Retina (tissue), 1 donor: ENCODE measurements at places on chromosomes 12 and 14.

DNA sequence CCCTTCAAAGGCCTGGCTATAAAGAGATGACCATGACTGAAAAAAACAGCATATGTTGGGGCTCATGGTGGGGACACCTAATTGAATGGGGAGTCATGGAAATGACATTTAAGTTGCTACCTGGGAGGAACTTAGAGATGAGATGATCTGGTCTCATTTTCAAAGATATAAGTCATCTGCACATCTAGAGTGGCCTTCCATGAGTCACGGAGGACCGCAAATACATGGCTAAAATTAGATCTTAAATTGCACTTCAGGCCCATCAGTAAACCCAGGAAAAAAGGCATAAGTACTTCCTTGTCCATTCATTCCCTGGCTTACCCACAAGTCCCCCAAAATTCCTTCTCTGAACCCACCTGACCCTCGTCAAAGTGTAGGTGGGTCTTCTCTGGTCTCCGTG lies 53.4 kb downstream of the SPTB start:
- no peak for DNase-seq

DNA sequence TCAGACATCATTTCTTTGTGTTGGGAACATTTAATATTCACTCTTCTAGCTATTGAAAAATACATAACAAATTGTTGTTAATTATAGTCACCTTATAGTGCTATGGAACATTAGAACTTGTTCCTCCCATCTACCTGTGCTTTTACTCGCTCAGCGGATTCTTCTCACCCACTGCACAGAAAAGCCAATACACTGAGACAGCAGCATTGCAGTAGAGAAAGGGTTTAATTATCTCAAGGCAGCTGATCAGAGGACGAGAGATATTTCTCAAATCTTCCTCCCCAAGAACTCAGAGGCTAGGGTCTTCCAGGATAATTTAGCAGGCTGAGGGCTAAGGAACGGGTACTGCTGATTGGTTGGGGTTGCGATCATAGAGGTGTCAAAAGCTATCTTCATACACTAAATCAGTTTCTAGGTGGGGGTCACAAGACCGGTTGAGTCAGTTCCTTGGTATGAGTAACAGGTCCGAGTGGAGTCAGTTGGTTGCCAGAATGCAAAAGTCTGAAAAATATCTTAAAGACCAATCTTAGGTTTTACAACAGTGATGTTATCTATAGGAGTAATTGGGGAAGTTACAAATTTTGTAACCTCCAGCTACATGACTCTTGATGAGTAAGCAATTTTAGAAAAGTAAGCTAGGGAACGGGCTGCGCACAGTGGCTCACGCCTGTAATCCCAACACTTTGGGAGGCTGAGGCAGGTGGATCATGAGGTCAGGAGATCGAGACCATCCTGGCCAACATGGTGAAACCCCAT lies 173.1 kb downstream of the FBXL14 start:
- DNase-seq: no peak

GRCh38 chr14:31543969-31544799 lies 17.0 kb upstream of the NUBPL start:
- no peak for DNase-seq

DNA sequence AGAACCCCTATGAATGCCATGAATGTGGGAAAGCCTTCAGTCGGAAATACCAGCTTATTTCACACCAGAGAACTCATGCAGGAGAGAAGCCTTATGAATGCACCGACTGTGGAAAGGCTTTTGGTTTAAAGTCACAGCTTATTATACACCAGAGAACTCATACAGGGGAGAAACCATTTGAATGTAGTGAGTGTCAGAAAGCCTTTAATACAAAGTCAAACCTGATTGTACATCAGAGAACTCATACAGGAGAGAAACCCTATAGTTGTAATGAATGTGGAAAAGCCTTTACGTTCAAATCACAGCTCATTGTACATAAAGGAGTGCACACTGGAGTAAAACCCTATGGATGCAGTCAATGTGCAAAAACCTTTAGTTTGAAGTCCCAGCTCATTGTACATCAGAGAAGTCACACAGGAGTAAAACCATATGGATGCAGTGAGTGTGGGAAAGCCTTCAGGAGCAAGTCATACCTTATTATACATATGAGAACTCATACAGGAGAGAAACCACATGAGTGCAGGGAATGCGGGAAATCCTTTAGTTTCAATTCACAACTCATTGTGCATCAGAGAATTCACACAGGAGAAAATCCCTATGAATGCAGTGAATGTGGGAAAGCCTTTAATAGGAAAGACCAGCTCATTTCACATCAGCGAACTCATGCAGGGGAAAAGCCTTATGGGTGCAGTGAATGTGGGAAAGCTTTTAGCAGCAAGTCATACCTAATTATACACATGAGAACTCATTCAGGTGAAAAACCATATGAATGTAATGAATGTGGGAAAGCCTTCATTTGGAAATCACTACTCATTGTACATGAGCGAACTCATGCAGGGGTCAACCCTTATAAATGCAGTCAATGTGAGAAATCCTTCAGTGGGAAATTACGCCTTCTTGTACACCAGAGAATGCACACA lies 22.3 kb downstream of the ZNF268 start:
- DNase-seq: peak; percentile 6

- DNase-seq: no peak
These were observed 366.4 kb downstream of the IPO8 start for GRCh38 chr12:30329281-30329680.

GRCh38 chr12:70854138-70854537 lies 66.4 kb downstream of the PTPRR start:
- DNase-seq: no peak

DNA sequence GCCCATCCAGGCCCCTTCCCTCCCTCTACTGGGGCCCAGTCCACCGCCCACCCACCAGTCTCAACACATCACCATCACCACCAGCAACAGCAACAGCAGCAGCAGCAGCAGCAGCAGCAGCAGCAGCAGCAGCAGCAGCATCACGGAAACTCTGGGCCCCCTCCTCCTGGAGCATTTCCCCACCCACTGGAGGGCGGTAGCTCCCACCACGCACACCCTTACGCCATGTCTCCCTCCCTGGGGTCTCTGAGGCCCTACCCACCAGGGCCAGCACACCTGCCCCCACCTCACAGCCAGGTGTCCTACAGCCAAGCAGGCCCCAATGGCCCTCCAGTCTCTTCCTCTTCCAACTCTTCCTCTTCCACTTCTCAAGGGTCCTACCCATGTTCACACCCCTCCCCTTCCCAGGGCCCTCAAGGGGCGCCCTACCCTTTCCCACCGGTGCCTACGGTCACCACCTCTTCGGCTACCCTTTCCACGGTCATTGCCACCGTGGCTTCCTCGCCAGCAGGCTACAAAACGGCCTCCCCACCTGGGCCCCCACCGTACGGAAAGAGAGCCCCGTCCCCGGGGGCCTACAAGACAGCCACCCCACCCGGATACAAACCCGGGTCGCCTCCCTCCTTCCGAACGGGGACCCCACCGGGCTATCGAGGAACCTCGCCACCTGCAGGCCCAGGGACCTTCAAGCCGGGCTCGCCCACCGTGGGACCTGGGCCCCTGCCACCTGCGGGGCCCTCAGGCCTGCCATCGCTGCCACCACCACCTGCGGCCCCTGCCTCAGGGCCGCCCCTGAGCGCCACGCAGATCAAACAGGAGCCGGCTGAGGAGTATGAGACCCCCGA lies 6.8 kb upstream of the RNU7-1 start:
- DNase-seq: peak; percentile 45

- DNase-seq: no peak
These were observed 110.9 kb downstream of the FSCB start for GRCh38 chr14:44396226-44396625.

GRCh38 chr12:117147639-117148038 lies 42.6 kb downstream of the FBXO21 start:
- no peak for DNase-seq
